Progenitor cell of endocrine pancreas (in vitro differentiated cells): ENCODE measurements at places on chromosomes 3 and 15. TPM values are rescaled to one million over a fixed set of nuclear protein-coding genes. Genes with fewer than 3 reads are reported as not detected.

The GABRA5 gene
- 0.10 TPM in 1 of 2 replicates, not detected in the other for total RNA-seq

The NCKIPSD gene
- 29.8 and 32.0 TPM in 2 replicates for total RNA-seq

The GPR87 gene
- total RNA-seq, result 0.18 TPM in 1 of 2 replicates, not detected in the other

The GOLGA6L10 gene
- 8.7 and 9.5 TPM in 2 replicates for total RNA-seq

DNA sequence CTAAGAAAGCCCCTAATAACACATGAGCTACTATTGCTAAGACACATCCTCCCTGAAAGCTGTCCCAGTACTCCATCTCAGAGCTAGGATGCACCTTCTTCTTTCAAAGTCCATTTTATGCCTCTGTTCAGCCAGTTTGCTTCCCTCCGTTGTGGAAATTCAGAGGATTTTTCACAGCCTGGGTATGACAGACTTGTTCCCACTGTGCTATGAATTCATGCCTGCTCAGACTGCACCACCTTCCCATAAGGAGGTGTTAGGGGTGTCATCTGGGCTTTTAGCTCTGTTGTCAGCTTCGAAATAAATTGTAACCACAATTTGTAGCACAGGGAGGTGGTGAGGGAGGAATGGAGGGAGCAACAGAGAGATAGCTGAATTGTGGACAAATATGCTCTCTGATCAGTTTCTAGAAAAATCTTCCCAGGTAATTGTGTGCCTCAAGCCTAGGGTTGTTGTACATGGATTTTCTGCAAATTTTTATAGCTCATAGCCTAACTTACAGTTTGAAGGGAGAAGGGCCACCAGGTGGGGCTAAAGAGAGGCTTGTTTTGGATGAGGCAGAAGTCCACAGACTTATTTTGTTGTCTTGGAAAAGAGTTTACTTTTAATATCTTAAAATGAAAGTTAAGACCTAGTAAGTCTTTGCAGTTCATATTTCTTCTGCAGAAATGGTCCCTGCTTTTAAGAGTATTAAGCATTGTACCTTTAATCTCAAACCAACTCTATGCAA, 462.0 kb downstream of the PDCD6IP start:
- H3K27ac ChIP-seq, result no peak overlapping the region
- peaks cover 5% of the 10 kb centered on the region for H3K27me3 ChIP-seq
- peaks cover 18% of the 10 kb centered on the region for H3K4me1 ChIP-seq

DNA sequence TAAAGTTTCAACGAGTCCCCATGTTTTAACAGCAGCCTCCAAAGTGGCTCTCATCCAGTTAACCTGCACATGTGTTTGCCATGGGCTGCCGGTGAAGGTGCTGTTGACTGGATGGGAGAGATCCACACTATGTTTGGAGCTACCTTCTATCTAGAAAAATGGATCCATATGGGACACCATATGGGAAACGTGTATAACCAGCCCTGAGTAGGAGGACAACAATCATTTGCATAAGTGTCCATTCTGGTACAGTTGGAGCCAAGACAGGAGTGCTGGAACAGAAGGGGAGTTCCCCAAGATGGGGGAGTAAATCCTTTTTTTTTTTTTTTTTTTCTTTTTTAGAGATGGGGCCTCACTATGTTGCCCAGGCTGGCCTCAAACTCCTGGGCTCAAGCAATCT, 36.6 kb downstream of the MKRN2 start:
- H3K27me3 ChIP-seq, result no peaks in the 10 kb centered on the region
- no peak for DNase-seq
- no peak overlapping the region for H3K27ac ChIP-seq
- peaks cover 35% of the 10 kb centered on the region for H3K36me3 ChIP-seq
- H3K4me3 ChIP-seq, result no peak overlapping the region

GRCh38 chr3:190053919-190054672, 66.6 kb downstream of the P3H2 start:
- no peak overlapping the region for H3K4me3 ChIP-seq
- H3K4me1 ChIP-seq, result no peaks in the 10 kb centered on the region
- DNase-seq, result no peak
- no peaks in the 10 kb centered on the region for H3K36me3 ChIP-seq
- H3K27ac ChIP-seq, result no peak overlapping the region
